Activated naive CD4-positive, alpha-beta T cell treated with Interleukin-2 at 50 U/mL for 16 hours (primary cell): ENCODE measurements at places on chromosomes 2 and 18.

- no peak for DNase-seq
Measured at GRCh38 chr18:11149441-11150270, at the start of gene PIEZO2. TSS of gene PIEZO2 (minus strand) at chr18:11149569. CDS start at chr18:11148588, 981 bp downstream.

DNA sequence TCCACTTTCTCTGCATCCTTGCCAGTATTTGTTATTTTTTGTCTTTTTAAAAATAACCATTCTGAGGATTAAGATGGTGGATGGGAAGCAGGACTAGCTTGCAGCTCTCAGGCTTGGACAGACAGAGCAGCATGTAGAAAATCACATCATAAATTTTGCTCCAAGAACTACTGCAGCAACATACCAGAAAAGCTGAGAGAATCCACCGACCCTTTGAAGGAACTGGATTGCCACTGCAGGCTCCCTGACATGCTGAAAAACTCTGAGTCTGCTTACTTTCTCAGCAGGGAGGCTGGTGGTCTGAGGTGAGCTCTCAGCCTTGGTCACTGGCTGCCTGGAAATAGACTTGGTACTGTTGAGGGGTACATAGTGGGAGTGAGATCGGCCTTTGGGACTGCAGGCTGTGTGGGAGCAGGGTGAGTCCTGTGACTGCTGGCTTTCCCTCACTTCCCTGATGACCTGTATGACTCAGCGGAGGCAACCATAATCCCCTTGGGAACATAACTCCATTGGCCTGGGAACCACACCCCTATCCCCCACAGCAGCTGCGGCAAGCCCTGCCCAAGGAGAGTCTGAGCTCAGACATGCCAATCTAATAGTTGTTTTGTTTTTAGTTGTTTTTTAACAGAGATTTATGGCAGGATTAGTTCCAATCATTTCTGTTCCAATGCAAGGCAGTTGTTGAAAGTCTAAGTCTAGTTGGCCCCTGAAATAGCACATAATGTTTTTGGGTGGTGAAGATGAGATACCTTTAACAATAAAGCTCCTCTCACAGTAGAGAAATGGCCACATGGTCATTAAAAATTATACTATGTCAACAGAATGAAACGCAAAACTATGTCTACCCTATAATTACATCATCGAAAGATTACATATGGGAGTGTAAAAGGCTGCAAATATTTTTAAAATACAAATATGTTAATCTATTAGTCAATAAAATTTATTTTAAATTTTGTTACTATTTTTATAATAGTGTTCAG lies 414.2 kb upstream of the CHAC2 start:
- no peak for DNase-seq

GRCh38 chr18:72984290-72984689 lies 116.5 kb upstream of the NETO1 start:
- no peak for DNase-seq

- DNase-seq: no peak
Measured at GRCh38 chr2:102434655-102435381, 11.9 kb downstream of the IL18RAP start.

- no peak for DNase-seq
Measured at GRCh38 chr2:104845946-104846785, 7.7 kb upstream of the POU3F3 start.

DNA sequence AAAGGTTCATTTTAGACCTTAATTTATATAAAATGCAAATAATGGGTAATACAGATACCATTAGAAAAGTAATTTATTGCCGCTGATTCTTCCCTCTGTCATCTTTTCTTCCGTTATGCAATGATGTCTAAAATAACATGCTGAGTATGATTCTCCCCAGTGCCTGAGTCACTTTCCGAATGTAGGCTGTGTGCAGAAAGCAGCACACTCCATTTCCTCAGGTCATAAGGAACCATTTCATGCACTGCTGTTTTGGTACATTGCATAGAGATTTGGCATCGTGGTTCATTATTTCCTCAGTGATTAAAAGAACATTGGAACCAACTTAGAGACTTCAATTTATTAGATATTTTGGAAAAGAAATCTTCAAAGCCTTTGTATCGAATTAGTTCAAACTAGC lies 173.5 kb downstream of the CDH2 start:
- no peak for DNase-seq

DNA sequence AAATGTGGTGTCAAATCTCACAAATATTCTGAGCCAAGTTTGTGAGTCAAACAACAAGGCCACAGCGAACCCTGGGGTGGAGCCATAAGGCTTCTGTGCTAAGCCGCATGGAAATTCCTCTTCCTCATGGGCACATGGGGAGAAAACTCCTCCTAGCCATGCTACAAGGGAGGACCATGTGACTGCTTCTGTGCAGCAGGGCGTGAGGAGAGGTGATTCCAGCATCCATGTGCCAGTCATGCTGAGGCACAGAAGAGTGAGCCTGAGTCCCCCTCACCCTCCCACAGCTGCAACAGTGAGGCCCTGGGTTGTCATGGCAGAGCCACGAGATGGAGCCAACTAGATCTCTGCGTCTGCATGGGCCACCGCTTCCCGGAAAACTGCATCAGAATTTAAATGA lies 488.8 kb upstream of the RAB6C start:
- no peak for DNase-seq
